ENCODE measurements at places on chromosomes 7 and 10.
A peak's percentile ranks its signal among the peaks of the same experiment; 100 is the strongest.

DNA sequence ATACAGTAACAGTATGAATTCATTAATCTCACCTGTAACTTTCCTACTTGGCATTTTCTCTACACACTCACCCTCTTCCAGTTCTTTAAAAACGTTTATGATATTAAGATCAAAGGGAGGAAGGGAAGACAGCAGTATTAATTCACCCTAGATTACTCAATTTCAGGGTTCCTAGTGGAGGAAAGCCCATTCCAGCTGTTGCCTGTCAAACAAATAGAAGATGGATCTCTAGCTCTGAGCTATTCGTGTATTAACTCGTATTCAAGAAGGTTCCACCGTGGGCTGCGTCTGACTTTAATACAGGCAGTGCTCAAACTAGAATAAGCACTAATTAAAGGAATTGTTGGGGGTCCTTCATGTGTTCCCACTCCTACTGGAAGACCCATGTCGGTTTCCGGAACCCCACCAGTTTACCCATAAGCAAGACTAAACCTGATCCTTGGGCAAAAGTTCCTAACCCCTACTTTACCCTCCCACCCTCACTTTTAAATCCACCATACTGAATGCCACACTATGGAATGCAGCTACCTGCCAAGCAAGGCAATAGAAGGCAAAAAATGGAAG lies 2.1 kb downstream of the NANOS1 start:
- DNase-seq = no peak

DNA sequence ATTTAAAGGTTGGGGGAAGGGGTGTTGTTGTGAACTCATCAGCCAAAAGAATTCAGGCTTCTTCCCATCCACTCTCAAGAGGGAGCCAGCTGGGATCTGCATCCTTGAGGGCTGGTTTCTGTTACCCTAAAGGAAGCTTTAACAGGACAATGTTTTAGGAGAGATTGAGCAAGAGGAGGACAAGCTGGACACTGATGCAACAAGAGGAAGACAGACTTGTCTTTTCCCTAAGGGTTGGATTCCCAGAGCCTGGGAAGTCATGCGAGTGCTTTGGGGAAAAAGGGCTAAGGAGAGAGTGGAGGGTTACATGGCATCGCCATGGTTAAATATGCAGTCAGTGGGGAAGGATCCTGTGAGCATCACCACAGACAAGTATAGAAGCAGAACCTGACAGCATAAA lies 47.6 kb upstream of the PDE1C start:
- DNase-seq = no peak

DNA sequence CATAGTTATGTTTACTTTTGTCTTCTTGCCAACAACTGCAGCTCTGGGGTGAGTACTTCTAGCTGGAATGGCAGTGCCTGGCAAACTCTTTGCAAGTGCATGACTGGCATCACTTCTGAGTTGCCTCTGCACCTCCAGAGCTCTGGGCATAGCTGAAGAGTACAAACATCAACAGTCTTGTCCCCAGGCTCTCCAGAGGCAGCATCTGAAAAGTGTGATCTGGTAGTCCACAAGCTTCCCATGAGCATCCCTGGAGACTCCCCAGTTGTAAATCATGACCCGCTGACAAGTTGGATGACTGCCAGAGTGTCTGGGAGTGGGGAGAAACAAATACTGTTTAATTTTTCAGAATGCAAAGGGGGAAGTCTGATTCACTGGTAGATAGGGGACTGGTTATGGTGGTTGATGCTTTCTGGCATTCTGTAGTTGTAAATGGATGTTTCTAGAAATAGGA lies 138.9 kb upstream of the CDK13 start:
- no peak for DNase-seq

DNA sequence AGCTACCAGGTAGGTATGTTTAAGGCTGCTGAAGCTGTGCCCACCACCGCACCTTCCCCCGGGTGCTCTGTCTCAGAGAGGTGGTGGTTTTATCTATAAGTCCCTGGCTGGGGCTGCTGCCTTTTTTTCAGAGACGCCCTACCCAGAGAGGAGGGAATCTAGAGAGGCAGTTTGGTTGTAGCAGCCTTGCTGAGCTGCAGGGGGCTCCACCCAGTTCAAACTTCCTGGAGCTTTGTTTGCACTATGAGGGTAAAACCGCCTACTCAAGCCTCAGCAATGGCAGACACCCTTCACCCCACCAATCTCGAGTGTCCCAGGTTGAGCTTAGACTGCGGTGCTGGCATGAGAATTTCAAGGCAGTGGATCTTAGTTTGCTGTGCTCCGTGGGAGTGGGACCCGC lies 43.6 kb upstream of the CYP2C18 start:
- DNase-seq = no peak

DNA sequence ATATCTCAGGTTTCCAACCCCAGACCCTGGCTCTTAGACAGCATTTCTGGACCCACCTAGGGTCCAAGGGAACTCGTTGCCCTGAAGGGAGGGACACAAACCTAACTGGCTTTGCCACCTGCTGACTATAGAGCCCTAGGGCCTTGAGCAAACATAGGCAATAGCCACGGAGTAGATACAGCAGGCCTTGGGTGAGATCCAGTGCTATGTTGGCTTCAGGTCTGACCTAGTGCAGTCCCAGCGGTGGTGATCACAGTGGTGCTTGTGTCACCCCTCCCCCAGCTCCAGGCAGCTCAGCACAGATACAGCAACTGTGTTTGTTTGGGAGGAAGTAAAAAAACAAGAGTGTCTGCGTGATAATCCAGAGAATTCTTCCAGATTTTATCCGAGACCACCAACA lies 9.7 kb upstream of the TNKS2 start:
- DNase-seq = no peak

DNA sequence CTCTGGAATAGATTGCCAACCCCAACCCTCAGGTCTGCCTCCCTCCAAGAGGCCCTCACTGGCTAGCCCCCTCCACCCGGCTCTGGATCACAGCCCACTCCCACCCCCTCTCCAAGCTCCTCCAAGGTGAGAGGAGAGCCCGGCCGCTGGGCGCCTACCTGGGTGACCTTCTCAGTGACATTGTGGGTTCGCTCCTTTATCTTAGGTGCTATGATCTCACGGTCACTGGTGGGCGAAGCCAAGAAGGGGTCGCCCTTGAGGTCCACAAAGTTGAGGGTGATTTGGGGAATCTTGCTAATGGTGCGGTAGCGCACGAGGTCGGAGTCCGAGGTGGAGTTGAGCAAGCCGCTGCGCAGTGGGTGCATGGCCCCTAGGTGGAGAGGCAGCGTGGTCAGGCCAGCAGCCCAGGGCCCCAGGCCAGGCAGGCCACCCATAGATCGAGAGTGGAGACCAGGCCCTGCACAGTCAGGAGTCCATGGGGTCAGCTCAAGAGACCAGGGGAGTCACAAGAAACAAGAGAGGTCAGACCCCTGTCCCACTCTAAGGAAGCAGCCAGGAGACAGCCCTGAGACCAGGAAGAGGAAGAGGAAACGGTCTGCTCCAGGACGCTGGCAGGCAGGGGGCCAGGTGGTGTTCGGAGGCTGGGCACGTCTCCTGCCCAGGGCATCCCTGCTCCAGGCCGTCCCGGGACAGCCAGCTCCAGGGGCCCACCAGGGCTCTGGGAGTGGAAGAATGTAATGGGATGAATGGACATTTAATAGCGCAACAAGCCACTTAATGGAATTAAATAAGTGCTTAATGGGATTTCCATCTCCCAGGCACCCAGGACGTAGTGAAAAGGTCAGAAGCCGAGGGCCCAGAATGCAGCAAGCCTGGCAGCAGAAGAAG lies 20.7 kb downstream of the KCNH2 start:
- no peak for DNase-seq

DNA sequence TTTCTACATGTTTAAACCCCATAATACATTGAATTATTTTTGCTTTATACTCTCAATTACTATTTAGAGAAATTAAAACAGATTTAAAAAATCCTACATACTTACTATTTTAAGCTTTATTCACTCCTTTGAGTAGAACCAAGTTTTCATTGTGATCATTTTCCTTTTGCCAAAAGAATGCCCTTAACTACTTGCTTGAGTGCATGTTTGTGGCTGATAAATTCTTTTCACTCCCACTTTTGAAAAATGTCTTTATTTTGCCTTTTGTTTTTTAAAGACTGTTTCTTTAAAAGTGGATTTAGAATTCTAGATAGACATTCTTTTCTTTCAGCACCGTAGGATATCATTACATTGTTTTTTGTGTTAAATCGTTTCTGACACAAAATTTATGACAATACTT lies 22.3 kb upstream of the AGR3 start:
- no peak for DNase-seq

GRCh38 chr10:61821693-61822092 lies 79.8 kb upstream of the ARID5B start:
- no peak for DNase-seq

GRCh38 chr7:81768951-81769778 lies 682 bp downstream of the HGF start:
- no peak for DNase-seq

DNA sequence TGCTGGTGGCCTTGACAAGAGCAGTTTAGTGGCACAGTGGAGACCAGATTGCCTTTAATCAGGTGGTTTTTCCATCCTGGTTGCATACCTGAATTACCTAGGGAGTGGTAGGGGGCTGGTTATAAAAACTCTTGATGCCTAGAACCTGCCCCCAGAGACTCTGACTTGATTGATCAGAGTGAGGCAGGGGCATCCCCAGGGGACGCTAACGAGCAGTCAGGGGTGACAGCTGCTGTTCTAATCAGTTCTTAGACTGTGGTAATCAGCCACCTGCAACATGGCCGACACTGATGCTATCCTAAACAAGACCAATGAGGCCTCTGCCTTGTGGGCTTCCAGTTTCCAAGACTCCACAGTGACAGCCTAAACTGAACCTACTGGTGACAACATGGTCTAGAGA lies 2.0 kb upstream of the OPALIN start:
- DNase-seq = no peak

DNA sequence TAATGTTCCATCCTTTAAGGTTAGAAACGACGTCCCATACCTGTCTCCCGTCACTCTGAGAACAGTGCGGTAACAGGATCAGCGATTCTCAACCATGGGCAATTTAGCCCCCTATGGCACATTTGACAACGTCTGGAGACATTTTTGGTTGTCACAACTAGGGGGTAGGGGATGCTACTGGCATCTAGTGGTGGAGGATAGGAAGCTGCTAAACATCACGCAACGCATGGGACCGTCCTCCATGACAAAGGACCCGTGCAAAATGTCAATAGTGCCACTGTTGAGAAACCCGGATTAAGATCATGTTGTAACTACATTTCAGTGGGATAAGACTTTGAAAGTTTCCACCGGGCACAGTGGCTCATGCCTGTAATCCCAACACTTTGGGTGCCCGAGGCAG lies 5.0 kb upstream of the PAXIP1 start:
- peak; percentile 38 for DNase-seq

GRCh38 chr7:100583132-100584053 lies 2.5 kb downstream of the LRCH4 start:
- DNase-seq = no peak

GRCh38 chr10:132925071-132925561 lies 17.3 kb downstream of the CFAP46 start:
- no peak for DNase-seq

DNA sequence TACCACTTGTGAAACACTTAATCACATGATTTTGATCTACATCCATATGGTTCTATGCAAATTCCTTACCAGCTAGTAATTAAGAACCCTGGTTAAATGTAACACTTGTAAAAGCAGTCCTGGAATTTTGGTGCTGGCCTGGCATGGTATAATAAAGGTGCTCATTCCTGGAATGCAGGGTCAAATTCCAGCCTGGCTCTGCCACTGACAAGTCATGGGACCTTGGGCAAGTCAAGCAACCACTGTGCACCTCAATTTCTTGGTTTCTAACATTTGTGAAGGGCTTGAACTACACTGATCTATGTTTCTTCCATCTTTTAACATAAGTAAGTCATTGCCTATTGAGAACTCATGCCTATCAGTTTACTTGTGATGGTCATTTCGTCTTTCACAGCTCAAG lies 91.9 kb upstream of the PIK3CG start:
- no peak for DNase-seq

DNA sequence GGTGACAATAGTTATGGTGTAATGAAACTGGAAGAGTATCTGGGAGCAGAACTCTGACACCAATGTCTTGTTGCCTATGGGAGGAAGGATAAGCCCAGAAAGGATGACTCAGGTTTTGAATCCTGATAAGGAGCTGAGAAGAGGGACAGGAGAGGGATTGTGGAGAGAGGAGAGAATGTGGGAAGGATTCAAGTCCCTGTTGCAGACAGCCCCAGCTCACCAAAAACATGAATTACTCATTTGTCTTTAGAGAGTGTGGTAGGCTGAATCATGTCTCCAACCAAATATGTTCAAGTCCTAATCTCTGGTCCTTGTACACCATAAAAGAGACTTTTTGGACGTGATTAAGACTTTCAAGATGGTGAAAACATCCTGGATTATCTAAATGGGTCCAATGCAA lies 206.9 kb upstream of the PHYHIPL start:
- DNase-seq = no peak

- no peak for DNase-seq
These were observed 117.7 kb downstream of the APBB1IP start for GRCh38 chr10:26555719-26556368.

DNA sequence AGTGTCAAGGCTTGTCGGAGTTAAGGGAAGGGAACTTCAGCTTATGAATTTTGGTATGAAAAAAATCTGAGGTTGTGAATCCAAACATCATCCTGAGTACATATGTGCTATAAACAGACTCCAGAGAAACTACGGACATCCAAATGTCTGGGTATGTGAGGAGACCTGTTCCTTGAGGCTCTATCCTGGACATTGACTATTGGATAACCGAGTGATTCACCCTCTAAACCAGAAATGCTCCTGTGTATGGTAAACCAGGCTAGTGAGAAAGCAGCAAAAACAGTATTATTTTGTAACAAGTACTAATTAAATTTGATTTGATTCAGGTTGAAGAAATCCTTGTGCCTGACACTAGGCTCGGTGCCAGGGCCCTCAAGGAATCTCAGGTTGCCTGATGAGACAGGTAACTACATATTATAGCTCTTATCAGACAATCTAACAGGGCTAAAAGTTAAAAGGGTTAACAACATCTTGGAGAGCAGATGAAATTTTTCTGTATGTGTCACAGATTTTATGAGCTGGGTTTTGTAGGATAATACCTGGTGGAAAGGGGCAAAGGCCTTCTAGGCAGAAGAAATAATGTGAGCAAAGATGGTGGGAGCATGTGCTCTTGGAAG lies 10.4 kb upstream of the STOX1 start:
- no peak for DNase-seq

DNA sequence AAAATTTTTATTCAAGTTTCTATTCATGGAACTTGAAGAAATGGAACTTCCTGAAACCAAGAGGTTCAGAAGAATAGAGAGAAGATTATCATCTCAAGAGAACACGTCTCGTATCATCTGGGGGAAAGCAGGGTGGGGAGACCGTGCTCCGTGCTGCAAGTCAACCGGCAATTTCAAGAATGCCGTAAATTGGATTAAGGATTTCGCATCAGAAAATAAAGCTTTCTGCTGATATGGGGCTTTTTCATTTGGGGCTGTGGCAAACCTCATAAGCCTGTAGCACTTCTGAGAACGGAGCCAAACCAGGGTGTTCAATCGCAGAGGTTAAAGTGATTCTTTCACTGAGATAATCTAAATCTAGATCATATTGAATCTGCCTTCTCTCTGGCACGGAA lies 150.1 kb upstream of the NPS start:
- no peak for DNase-seq

GRCh38 chr10:88702848-88703597 lies 3.0 kb upstream of the LIPK start:
- DNase-seq = no peak

- DNase-seq = no peak
These were observed 193.5 kb upstream of the HDAC9 start for GRCh38 chr7:18302097-18302496.

GRCh38 chr7:90945104-90945787 lies 319.0 kb upstream of the FZD1 start:
- no peak for DNase-seq
